Calu3 (cell line): ENCODE measurements at places on chromosomes 5 and 9.

DNA sequence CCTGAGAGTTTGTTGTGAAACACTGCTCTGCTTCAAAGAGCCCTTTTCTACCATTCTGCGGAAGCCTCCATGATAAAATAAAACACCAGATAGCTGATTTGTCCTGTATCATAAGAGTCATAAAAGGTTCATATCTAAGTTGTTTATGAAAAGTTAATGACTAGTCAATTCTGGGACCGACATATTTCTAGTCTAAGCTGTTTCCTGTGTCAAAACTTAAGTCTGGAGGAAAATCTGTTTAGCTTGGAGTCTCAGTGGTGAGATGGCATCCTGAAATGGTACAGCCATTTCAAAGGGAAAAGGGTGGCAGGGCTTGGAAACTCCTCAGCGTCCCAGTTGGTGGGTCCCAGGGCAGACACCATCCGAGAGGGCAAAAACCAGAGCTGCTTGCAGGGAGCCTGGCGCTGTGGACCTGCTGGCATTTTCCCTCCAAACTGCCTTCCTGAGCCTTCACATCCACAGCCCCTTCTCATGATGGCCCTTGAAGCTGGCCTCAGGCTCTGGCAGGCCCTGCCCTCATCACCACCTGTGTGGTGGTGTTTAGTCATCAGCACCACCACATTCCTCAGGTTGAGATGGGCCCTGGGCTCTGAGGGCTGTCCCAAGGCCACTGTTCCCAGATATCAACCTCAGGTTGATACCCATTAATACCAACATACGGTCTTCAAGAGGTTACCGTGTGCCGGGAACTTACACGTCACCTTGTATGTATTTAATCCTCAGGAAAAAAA, 184.0 kb downstream of the HSPA4 start:
- no peak for DNase-seq

DNA sequence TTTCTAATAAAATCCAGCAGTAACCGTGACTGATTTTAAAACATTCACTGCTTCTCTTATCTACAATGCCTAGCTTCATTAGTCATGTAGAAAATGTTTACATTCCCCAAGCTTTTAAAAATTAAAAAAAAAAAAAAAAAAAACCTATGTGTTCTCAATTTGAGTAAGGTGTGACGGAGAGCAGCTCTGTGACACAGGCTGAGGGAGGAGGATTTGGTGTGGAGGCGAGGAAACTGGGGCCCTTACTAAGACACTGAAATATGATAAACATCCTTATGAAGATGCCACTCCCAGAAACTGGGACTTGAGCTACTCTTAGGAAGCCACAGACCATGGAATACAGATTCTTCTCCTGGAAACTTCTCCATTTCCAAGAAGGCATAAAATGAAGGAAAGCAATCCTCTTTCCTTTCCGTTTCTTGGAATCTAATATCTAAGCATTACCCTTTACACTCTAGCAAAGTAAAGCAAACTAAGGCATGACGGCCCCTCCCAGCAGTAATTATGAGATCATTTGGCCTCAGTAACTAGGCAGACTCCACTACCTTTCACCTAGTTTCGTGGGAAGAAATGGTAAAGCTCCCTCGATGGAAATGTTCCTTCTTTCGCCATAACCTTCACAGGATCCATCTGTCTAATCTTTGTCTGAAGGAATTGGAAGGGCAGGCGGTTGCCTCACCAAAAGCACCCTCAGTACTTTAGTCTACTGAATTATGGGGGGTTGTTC, 23.5 kb downstream of the GRAMD2B start:
- no peak for DNase-seq

DNA sequence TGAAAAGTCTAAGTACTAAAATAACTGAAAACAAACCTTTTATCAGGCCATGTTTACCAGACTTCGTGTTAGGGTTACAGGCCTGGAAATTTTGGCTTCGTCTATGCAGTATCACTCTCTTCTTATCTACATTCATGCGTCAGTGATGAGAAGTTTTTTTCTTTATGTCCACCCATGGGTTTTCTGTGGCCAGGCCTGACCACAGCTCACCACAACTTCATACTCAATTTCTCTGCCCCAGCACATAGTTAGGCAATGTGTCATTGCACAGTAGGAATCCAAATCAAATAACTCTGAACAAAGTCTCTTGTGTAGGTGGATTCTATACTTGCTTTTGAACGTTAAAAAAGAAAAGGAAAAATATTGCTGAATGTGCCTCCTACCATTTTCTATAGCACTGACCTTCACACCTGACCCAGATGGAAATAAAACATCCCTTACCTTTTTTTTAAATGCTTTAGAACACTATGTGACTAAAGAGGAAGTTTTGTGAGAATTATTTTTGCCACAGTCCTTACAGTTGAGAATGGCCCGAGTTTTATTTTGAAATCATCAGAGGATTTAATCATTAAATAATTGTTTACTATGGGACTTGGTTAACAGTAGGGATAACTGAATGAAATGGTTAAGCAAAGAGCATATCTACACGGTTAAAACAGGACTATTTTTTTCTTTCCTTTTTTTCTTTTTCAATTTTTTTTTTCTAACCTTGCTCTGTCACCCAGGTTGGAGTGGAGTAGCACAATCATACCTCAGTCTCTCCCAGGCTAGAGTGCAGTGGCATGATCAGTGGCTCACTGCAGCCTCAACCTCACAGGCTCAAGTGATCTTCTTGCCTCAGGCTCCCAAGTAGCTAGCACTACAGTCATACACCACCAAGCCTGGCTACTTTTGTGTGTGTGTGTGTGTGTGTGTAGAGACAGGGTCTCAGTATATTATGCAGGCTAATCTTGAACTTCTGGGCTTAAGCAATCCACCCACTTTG, 1247.0 kb upstream of the ACO1 start:
- DNase-seq, result peak; percentile 46

- no peak for DNase-seq
Observed at GRCh38 chr9:91864380-91864779, 85.6 kb downstream of the ROR2 start.

- DNase-seq, result peak; percentile 47
Observed at GRCh38 chr5:40385544-40385943, 294.2 kb upstream of the PTGER4 start.

- DNase-seq, result peak; percentile 19
Observed at GRCh38 chr5:69271376-69271775, 36.7 kb downstream of the CDK7 start.

DNA sequence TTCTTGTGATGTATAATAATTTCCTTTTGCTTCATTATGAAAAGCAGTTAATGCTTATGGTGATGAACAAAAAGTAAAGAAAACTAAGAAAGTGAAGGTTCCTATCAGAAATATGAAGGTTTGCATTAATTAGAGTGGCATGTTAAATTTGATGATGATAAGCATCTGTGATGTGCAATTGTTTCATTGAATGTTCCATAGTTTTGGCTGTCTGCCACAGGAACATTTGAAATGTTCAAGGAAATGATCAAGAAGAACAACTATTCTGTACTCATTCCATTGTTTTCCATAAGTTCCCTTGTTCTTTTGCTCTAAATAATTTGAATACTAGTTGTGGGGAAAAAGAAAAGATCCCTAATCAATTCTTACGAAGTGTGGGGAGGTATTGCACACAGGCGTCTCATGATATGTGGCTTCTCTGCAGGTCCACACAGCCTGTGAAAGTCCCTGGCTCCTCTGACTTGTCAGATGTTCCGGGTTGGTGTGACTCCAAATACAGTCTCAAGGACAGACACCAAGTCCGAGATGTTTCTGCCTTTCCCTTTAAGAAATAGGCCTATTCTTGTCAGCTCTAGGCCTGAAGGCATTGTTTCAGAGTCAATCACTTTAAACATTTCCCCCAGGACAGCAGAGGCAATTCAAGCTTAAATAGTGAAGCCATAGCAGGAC, 152.6 kb upstream of the MAST4 start:
- no peak for DNase-seq

- DNase-seq, result no peak
Observed at GRCh38 chr5:1832511-1833250, 31.5 kb downstream of the NDUFS6 start.

GRCh38 chr5:158700231-158701006, 399.3 kb downstream of the EBF1 start:
- no peak for DNase-seq

DNA sequence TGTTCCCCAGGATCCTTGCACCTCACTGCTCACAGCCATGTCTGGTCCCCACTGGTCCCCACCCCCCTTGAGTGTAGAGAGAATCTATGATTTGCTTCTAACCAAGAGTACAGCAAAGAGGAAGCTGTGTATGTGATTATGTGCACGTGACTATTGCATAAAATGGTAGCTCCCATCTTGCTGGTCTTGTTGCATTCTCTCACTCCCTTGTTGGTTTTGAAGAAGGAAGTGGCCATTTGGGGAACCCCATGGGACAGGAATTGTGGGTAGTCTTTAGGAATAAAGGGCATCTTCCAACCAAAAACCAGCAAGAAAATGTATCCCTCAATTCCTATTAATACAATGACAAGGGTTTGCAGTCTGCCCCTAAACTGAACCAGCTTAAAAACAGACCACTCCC, 5.2 kb upstream of the FCN2 start:
- DNase-seq, result no peak

- DNase-seq, result peak; percentile 92
Observed at GRCh38 chr5:160199410-160199911, 29.8 kb upstream of the FABP6 start.
